ENCODE measurements at places on chromosomes 16 and 17. TPM values are rescaled to one million over a fixed set of nuclear protein-coding genes. Genes with fewer than 3 reads are reported as not detected.

GRCh38 chr17:43014020-43014648, 7.5 kb downstream of the IFI35 start:
- DNase-seq: no peak

DNA sequence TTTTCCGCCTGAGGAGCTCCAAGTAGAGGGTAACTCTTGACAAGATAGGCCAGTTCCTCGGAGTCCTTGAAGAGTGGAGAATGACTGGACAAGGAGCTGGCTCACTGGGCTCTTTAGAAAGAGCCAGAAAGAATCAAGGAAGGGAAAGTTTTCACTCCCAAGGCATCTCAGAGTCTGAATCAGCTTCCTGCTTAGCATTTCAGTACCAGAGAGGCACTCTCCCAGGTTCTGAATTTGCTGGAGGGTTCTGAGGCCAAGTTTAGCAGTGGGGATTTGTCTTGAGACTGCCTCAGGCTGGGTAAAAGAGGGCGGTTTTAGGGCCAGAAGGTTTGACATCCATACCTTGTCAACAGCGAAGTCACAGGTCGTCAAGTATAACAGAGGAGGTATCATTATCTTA, 25.5 kb downstream of the GP2 start:
- no peak for DNase-seq

- peak; percentile 5 for DNase-seq
Measured at GRCh38 chr16:72092832-72093447, 480 bp downstream of the TXNL4B start.

DNA sequence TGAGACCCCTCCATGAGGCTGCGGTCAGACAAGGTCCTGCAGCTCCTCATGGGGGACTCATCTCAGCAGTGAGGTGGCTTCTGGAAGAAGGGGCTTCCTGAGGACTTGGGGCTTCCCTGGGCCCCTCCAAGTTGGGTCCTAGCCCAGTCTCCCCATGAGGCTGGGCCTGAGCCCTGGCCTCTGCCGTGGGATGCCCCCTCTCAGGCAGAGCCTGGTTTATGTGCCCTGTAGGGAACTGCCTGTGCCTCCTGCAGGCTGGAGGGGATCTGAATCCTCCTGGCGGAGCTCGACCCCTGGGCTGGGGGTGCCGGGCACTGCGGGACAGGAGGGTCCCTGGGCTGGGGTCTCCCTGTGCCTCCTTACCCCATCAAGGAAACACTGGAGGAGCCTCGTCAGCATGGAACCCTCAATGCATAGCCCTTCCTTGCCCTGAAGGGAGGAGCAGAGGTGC, 45.8 kb downstream of the TNFRSF13B start:
- no peak for DNase-seq

The NPW gene
- 2.3 TPM for polyA plus RNA-seq

GRCh38 chr16:54903047-54903446, 27.6 kb upstream of the IRX5 start:
- DNase-seq: no peak

DNA sequence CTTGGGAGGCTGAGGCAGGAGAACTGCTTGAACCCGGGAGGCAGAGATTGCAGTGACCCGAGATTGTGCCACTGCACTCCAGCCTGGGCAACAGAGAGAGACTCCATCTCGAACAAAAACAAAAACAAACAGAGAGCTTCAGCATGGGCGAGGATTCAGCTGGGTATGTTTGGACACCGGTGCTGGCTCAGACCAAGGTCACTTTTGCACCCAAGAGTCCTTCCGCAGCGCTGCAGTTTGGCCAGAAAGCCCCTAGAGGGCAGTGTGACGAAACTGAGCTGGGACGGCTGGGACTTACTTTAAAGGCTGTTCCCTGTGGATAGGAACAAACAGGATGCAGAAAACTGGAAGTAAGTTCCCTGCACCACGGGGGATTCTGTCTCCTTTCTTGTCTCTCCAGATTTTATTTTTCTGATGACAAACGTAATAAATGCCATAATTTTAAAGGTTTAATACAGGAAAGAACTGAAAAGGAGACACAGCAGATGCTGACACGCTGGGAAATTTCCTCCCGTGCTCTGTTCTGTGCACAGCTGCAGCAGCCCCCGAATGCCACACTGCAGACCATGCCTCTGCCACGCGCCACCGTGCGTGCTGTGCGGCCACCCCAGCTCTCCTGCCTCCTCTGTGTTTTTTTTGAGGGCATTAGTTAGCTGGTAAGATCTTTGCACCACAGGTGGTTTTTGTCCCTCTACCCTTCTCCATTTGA, 25.2 kb upstream of the USP36 start:
- peak; percentile 65 for DNase-seq

- no peak for DNase-seq
Measured at GRCh38 chr16:2481676-2482075, 6.7 kb downstream of the TBC1D24 start.

GRCh38 chr17:28712032-28712704, 480 bp upstream of the PROCA1 start:
- DNase-seq: no peak

DNA sequence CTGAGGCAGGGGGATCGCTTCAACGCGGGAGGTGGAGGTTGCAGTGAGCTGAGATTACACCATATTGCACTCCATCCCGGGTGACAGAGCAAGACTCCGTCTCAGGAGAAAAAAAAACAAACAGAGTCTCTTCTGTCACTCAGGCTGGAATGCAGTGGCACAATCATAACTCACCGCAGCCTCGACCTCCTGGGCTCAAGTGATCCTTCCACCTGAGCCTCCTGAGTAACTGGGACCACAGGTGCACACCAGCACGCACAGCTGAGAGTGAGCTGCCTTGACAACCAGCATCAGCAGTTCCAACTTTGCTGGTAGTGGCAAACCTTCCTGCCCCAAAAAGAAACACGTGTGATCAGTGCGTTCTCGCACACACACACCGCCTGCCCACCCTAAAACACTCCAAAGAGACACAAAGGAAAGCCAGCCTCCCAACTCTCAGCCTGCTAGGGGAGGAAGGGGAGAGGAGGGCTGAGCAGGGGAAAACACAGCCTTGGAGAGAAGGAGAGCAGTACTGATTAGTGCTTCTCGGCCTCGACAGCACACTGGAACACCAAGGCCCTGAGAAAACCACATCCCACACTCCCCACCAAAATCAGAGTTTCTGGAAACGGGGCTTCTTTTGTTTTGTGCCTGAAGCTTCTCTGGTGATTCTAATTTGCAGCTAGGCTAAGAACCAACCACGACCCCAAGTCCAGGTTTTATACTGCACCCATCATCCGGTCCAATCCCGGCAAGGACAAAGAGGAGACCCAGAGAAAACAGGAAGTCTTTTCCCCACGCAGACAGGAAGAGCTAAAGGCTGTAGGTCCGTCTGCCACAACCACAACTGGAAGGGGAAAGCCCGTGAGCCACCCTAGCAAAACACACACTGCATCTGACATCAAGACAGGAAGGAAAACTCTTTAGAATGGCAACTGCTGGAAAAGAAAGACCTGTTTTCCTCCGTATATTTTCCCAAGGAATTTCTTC, 28.8 kb downstream of the ZCCHC14 start:
- no peak for DNase-seq

GRCh38 chr16:64870859-64871258, 251.0 kb downstream of the CDH11 start:
- no peak for DNase-seq

- DNase-seq: no peak
Measured at GRCh38 chr17:44971776-44972483, 3.8 kb upstream of the C1QL1 start.

DNA sequence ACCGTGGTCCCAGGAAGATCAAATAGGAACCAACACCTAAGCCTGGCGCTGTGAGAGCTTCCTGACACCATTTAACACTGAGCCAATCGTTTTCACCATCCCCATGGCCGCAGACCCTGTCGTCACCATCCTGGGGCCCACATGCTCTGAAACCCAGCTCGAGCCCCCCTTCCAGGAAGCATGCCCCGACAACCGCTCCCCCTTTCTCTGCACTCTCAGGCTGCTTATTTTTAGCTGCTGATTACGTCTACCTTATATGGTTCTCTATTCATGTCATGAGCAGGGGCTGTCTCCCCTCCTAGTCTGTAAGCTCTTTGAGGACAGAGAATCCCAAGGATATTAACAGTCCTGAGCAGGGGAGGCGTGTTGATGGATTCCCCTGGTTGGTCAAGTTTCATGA, 10.5 kb downstream of the SRL start:
- no peak for DNase-seq

DNA sequence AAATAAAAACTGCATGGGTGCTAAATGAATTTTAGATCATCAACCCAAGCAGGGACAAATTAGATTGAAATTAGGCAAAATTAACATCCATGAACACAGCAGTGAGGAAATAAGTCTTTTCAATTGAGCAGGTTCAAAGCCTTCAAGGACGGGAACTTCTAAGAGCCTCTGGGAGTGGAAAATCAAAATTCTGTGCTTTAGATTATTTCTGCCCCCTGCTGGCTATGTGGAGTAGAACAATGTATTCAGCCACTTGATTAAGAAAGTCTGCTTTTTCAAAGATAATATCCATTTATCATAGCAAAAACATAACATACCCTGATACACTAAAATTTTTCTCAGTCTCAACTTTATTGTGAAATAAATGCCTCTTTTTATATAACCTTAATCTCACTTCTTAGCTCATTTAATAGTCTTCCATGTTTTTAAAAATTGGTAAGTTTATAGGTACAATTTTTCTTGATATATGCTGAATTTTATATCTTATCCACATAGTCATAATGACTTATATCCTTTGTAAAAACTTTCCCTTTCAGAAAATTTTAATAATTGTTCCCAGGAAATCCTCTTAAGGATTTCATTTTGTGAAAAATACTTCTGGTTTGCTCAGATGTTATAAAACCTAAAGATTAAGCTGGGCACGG, 28.1 kb upstream of the NOL11 start:
- DNase-seq: peak; percentile 20

DNA sequence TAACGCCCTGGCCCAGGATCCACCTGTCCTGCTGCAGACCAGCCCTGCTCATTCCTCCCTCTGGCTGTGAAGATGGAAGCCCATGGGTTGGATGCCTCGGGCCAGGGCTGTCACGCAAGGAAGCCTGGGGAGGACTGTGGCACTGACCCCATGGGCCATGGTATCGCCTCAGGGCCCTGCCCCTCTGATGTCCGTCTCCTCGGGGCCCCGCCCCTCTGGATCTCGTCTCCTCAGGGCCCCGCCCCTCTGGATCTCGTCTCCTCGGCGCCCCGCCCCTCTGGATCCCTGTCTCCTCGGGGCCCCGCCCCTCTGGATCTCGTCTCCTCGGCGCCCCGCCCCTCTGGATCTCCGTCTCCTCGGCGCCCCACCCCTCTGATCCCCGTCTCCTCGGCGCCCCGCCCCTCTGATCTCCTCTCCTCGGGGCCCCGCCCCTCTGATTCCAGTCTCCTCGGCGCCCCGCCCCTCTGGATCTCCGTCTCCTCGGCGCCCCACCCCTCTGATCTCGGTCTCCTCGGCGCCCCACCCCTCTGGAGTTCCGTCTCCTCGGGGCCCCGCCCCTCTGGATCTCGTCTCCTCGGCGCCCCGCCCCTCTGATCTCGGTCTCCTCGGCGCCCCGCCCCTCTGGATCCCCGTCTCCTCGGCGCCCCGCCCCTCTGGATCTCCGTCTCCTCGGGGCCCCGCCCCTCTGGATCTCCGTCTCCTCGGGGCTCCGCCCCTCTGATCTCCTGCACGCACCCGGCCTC, 24.0 kb downstream of the METRNL start:
- DNase-seq: no peak

DNA sequence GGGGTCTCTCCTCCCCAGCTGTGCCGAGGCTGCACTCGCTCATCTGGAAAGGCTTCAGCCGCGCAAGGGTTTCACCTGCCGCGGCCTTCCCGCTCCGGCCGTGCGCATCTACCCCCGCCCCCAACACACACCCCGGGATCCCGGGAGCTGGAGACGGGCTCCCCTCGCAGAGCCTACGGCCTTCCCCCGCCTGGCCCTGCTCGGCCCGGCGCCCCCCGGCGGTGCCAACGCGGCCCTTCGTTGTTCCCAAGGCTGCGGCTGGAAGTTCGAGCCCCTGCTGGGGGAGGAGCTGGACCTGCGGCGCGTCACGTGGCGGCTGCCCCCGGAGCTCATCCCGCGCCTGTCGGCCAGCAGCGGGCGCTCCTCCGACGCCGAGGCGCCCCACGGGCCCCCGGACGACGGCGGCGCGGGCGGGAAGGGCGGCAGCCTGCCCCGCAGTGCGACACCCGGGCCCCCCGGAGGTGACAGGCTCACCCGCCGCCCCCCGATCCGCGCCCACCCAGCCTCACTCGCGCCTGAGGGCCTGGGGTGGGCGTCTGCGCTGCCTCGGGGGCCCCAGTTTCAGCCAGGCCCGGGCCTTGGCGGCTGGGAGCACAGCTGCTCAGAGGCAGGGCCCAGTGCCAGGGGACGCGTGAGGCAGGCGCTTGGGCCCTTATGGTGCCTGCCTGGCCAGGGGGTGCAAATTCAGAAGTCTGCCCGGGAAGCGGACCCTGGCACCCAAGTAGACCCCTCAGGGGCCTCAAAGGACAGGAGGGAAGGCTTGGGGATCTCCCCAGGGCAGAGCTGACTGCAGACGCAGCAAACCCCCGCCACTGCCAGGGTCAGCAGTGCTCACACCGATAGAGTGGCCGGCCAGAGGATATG, 11.2 kb downstream of the GALK1 start:
- peak; percentile 61 for DNase-seq

DNA sequence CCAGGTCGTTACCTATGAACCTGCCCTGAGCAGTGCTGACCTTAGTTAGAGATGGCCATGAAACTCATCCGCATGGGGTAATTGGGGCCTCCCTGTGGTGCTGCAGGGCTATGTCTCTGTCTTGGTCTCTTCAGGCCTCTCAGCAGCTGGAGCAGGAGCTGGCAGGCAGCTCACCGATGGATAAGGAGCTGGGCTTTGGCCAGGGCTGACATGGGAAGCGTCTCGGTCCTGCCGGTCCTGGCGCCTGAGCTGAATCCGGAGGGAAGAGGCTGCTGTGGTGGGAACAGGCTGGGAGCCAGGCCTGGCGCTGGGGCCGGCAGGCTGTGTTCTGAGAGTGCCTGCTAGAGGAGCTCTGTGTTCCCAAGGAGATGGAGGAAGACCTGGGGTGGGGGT, 10.1 kb downstream of the IL32 start:
- DNase-seq: no peak

DNA sequence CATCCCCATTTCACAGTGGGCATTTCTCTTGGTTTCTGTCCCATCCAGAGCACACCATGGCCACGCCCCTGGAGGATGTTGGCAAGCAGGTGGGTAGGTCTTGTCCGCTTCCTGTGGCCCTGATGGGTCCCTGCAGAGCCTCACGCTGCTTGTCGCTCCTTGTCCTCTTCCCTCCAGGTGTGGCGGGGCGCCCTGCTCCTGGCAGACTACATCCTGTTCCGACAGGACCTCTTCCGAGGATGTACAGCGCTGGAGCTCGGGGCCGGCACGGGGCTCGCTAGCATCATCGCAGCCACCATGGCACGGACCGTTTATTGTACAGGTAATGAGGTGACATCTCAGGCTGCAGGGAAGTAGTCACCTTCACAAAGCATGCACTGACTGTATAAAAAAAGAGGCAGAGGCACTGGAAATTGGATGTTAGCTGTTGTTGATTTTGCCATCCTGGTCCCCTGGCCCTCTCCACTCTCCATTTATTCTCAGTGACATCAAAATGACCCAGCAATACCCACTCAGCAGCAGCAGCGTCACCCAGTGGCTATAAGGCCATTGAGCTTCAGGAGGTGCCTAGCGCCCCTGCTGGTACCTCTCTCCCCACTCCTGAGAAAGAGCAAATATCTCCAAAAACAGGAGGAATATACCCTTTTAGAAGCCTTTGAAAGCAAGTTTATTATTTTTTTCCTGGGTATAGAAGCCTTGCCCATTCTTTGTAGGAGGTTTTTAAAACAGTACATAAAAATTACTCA, 13.7 kb downstream of the METTL22 start:
- no peak for DNase-seq

The ALDH3A1 gene
- polyA plus RNA-seq: 0.67 TPM

- DNase-seq: no peak
Measured at GRCh38 chr17:7462474-7463371, 16.7 kb downstream of the ZBTB4 start.

- DNase-seq: no peak
Measured at GRCh38 chr16:30416624-30417528, 9.5 kb downstream of the ZNF771 start.
